ENCODE measurements at places on chromosomes 16 and 17. TPM values are rescaled to one million over a fixed set of nuclear protein-coding genes. Genes with fewer than 3 reads are reported as not detected.

DNA sequence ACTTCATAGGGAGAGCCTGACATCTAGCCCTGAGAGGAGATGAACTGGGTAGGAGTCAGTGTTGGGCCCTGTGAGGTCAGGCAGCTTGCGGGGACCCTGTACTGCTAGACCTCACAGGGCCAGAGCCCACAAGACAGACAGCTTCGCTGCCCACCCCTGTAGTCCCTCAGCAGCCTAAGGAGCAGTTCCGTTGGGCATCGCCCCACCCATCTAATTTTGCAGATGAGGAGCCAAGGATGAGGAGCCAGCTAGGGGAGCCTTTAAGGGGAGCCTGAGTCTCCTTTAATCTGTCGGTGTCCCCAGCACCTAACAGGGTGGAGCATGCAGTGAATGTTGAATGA, 755 bp upstream of the TUFM start:
- H3K4me3 ChIP-seq: peak overlapping the region; percentile 95
- H3K27me3 ChIP-seq: no peaks in the 10 kb centered on the region
- no peak for DNase-seq
- peaks cover 8% of the 10 kb centered on the region for H3K36me3 ChIP-seq
- H3K4me1 ChIP-seq: peaks cover 17% of the 10 kb centered on the region
- peak overlapping the region; percentile 95 for H3K27ac ChIP-seq

DNA sequence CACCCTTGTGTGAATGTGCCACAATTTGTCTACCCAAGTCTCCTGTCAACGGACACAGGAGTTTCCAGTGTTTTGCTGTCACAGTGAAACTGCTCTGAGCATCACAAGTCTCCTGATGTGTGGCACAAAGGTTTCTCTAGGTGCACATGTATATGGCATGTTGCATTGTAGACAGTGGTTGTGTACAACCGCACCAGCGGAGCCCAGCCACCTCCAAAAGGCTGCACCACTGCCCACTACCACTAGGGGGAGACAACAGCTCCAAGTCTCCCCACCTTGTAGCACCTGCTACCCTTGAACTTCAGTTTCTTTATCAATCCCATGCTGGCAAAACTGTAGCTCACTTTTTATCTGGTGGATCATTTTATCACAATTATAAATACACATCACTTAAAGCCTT, 95.5 kb upstream of the ZNF469 start:
- no peaks in the 10 kb centered on the region for H3K4me1 ChIP-seq
- no peak overlapping the region for H3K4me3 ChIP-seq
- no peak for DNase-seq

- H3K4me3 ChIP-seq: no peak overlapping the region
- no peak for DNase-seq
- H3K27ac ChIP-seq: no peak overlapping the region
- peaks cover 5% of the 10 kb centered on the region for H3K36me3 ChIP-seq
- no peaks in the 10 kb centered on the region for H3K27me3 ChIP-seq
Measured at GRCh38 chr16:11334831-11335404, 10.3 kb upstream of the RMI2 start.

DNA sequence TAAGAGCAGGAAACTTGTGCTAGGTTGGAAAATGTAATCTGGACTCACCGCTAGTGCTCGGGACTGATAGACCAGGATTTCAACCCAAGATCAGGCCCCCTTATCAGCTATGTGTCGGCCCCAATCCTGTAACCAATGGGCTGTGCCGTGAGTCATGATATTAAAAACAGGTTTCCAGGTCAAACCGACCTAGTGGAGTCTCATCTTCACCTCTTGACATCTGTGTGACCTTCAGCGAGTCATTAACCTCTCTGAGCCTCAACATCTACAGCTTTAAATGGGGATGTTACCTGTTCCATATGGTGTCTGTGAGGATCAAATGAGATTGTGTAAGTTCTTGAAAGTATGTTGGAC, 512 bp downstream of the PMM2 start:
- peak overlapping the region; percentile 94 for H3K27ac ChIP-seq
- H3K4me1 ChIP-seq: peaks cover 12% of the 10 kb centered on the region
- no peaks in the 10 kb centered on the region for H3K27me3 ChIP-seq

- no peaks in the 10 kb centered on the region for H3K27me3 ChIP-seq
- H3K4me1 ChIP-seq: peaks cover 42% of the 10 kb centered on the region
- peak overlapping the region; percentile 97 for H3K4me3 ChIP-seq
Measured at GRCh38 chr17:18182110-18182977, 1.3 kb upstream of the ALKBH5 start.

DNA sequence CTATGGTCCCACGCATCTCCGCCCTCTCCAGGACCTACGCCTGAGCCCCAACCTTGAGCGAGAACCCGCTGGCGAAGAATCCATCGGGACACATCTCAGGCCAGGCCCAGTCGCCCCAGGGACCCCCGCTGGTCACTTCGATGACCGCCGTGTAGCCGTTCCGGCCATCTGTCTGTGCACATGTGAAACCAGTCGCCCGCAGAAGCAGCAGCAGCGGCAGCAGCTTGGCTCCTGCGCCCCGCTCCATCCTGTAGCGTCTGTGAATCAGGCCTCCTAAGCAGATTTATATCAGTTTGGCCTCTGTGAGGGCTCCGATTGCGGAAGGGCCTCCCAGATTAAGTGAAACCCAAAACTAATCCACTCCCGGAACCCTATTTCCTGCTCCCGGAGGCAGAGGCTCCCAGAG, at the start of gene VMO1:
VMO1 (minus strand) TSS at position 259 of the 406 bp plus-strand sequence; CDS start at position 247, 12 bp downstream.
- no peak within 1 kb of the TSS for H3K4me3 ChIP-seq
- H3K27me3 ChIP-seq: peaks cover 8% of the 10 kb centered on the region
- no peak for DNase-seq
- H3K36me3 ChIP-seq: no peaks in the 10 kb centered on the region
- no peak within 1 kb of the TSS for H3K27ac ChIP-seq
- H3K4me1 ChIP-seq: peaks cover 13% of the 10 kb centered on the region

- no peak for DNase-seq
- peaks cover 69% of the 10 kb centered on the region for H3K27me3 ChIP-seq
- peaks cover 2% of the 10 kb centered on the region for H3K4me1 ChIP-seq
- H3K27ac ChIP-seq: no peak overlapping the region
Measured at GRCh38 chr17:8021565-8022359, 17.1 kb upstream of the ALOX15B start.

DNA sequence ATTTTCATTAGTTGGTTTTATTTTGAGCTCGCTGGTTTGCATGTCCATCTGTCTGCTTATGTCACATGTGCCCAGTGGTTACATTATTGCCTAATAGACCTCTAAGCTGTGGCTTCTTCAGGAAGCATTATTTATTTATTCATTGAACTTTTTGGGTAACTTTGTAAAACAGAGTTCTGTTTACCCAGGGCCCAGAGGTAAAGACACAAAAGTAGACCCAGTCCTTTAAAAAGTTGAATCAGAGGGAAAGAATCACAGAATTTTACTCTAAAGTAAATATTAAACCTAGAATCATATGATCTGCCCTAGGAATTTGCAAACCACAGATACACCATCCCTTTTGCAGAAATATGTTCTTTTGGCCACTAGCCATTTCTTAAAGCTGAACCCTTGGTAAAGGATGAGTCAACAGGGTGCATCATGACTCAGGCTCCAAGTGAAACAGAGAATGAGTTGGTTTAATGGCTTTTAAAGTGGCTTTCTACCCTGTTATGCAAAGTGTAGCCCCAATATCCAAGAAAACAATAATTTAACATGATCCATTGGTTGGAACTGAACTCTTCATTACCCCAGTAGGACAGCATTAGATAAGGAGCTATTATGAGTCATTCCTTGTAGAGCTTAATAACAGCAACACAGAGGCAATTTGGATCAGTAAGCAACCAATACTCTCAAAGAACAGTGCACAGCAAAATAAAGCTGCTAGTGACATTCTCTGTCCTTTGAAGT, 236.3 kb downstream of the KCNJ2 start:
- DNase-seq: no peak
- peaks cover 2% of the 10 kb centered on the region for H3K27me3 ChIP-seq
- H3K27ac ChIP-seq: no peak overlapping the region
- H3K4me1 ChIP-seq: no peaks in the 10 kb centered on the region
- no peaks in the 10 kb centered on the region for H3K36me3 ChIP-seq

DNA sequence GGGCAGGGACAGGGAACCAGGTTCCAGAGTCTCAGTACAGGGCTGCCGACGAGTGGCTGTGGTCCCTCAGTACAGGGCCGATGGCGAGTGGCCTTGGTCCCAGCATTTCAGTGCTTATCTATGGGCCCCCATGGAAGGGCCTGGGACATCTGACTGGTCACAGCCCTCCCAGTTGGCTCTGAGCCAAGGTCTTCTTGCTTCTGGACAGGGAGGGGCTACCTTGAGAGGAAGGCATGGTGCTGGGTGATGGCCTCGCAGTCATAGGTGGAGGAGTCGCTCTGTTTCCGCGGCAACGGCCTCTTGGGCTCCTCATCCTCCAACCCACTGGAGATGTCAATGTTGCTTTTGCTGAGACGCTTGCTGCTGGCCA, 32.5 kb downstream of the PIMREG start:
- no peaks in the 10 kb centered on the region for H3K27me3 ChIP-seq
- no peak overlapping the region for H3K4me3 ChIP-seq
- H3K4me1 ChIP-seq: peaks cover 15% of the 10 kb centered on the region
- no peak for DNase-seq

DNA sequence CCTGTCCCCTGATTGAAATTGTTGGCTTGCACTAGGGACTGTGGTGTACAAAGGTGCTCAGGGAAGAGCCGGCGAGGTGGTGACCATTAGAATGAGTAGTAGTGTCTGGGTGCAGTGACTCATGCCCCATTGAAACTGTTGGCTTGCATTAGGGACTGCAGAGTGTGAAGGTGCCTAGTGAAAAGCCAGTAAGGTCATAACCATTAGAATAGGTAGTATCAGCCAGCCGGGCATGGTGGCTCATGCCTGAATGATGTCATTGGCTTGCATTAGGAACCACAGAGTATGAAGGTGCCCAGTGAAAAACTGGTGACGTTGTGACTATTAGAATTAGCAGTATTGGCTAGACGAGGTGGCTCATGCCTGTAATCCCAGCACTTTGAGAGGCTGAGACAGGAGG, 78.9 kb downstream of the ABCC6 start:
- peaks cover 12% of the 10 kb centered on the region for H3K36me3 ChIP-seq
- H3K27me3 ChIP-seq: no peaks in the 10 kb centered on the region
- peak overlapping the region; percentile 50 for H3K27ac ChIP-seq
- DNase-seq: no peak
- no peaks in the 10 kb centered on the region for H3K4me1 ChIP-seq

DNA sequence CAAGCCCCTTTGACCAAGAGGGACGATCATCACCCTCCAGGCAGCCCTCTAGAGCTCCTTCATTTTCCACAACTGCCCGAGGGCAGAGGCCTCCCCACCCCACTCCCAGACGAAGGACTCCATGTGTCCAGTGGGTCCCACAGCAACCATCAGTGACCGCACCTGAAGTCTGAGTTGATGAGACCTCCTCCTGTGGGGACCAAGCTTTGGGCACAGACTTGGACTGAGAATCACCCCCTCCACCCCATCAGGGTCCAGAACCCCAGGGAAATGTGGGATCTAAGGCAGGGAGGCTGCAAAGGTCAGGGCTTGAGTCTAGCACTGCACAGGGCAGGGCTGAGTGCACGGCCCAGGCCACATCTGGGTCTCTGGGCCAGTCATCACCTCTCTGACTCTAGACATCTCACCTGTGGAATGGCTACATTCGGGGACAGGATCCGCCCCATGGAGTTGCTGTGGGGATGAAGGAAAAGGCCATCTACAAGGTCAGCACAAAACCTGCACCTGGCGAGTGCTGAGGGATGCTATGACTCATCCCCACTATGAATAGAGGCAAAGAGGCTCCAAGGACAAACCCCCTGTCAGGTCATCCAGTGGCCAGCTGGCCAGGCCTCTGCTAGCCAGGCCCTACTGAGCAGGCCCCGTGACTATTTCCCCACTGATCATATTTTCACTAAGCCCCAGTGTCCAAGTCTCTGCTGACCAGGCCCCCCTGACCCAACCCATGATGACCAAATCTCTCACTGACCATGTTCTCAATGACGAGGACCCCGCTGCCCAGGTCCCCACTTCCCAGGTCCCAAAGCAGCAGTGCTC, 38.4 kb downstream of the TNFRSF13B start:
- H3K4me3 ChIP-seq: no peak overlapping the region

DNA sequence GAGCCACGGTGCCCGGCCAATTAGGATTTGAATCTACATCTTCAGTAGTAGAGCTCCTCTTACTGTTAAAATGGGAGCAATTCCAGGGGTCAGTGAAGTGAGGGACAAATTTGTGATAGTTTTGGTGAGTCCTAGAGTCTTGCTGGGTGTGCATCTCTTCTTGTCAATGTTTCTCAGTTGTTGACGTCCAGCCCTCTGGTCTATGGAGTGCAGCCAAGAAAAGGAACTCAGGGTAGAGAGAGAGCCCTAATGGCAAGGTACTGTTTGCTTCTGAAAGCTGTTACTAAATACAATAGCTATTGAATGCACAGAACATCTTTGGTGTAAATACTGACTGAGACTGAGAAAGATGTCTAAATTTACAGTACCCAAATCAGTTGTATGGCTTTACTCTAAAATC, 282.5 kb upstream of the SALL1 start:
- no peaks in the 10 kb centered on the region for H3K36me3 ChIP-seq
- H3K27ac ChIP-seq: no peak overlapping the region
- DNase-seq: no peak
- H3K4me1 ChIP-seq: peaks cover 8% of the 10 kb centered on the region
- no peak overlapping the region for H3K4me3 ChIP-seq

GRCh38 chr16:29845656-29846055, 17.4 kb downstream of the CDIPT start:
- no peak for DNase-seq
- H3K27me3 ChIP-seq: no peaks in the 10 kb centered on the region
- no peak overlapping the region for H3K27ac ChIP-seq

GRCh38 chr16:12763517-12763916, 40.2 kb downstream of the CPPED1 start:
- no peak overlapping the region for H3K27ac ChIP-seq
- no peak overlapping the region for H3K4me3 ChIP-seq
- peaks cover under 1% of the 10 kb centered on the region for H3K4me1 ChIP-seq
- no peaks in the 10 kb centered on the region for H3K36me3 ChIP-seq

- no peaks in the 10 kb centered on the region for H3K36me3 ChIP-seq
- peak overlapping the region; percentile 21 for H3K4me3 ChIP-seq
- peak overlapping the region; percentile 80 for H3K27ac ChIP-seq
- DNase-seq: no peak
Measured at GRCh38 chr16:85569615-85570212, 43.4 kb upstream of the GSE1 start.

DNA sequence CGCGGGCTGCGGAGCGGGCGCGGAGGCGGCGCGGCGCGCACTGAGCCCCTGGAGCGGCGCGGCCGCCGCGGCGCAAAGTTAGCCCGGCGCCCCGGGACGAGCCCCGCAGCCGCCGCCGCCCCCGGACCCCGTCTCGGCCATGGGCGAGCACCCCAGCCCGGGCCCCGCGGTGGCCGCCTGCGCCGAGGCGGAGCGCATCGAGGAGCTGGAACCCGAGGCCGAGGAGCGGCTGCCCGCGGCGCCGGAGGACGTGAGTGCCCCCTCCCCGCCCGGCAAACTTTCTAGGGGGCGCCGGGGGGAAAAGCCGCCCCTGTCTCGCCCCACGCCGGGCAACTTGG, 388 bp downstream of the RHBDL3 start:
- H3K27me3 ChIP-seq: peaks cover 82% of the 10 kb centered on the region
- no peaks in the 10 kb centered on the region for H3K36me3 ChIP-seq
- H3K4me1 ChIP-seq: peaks cover 13% of the 10 kb centered on the region
- DNase-seq: no peak
- H3K27ac ChIP-seq: no peak overlapping the region

- peaks cover 1% of the 10 kb centered on the region for H3K36me3 ChIP-seq
- peaks cover 18% of the 10 kb centered on the region for H3K4me1 ChIP-seq
- DNase-seq: no peak
Measured at GRCh38 chr17:28407130-28407973, 1.3 kb upstream of the SLC46A1 start.

- peaks cover 4% of the 10 kb centered on the region for H3K4me1 ChIP-seq
- H3K27ac ChIP-seq: no peak overlapping the region
- DNase-seq: no peak
- H3K4me3 ChIP-seq: no peak overlapping the region
- no peaks in the 10 kb centered on the region for H3K27me3 ChIP-seq
Measured at GRCh38 chr17:67868176-67868575, 42.9 kb downstream of the BPTF start.

GRCh38 chr17:31283841-31284240, 13.2 kb downstream of the OMG start:
- H3K4me1 ChIP-seq: no peaks in the 10 kb centered on the region
- H3K27ac ChIP-seq: no peak overlapping the region
- no peak overlapping the region for H3K4me3 ChIP-seq

ZNF205 gene
- total RNA-seq: 23.3 TPM

Measured in progenitor cell of endocrine pancreas (in vitro differentiated cells).